RPMI8226 (cell line): ENCODE measurements at places on chromosomes 5 and 9.

DNA sequence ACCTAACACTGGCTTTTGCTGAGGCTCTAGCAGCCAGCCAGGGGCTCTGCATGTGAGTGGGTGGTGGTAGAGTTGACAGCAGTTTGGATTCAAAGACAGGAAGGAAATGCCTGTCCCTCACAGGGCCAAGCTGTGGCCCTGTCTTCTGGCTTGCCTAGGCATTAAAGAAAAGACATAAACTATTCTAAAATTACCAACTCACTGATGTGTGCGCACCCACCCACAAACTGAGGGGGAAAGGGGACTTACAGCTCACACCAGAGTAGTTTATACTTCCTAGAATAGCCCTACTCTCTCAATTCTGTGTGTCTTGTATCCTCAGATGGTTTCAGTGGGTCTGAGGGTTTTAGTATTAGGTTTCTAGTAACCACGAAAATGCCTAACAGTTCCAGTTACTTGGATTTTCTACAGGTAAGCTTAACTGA is 18.3 kb upstream of the IL13 start:
- no peak for DNase-seq

DNA sequence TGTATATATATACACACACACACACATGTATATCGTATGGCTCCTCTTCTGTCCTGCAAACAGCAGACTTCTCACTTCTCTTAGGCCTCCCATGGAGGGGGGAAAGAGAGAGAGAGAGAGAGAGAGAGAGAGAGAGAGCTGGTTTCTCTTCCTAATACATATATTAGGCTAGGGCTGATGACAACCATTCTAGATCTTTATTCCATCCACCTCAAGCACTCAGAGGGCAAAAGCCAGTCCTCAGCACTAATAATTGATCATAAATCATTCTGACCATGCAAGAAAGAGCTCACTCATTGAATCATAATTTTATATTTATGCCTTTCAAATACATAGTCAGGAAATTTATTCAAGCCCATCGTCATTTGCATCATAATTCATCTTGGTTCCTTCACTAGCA is 47.0 kb downstream of the CFAP90 start:
- DNase-seq = no peak

- no peak for DNase-seq
These were observed 1278.2 kb downstream of the CDH12 start for GRCh38 chr5:21574961-21575360.

DNA sequence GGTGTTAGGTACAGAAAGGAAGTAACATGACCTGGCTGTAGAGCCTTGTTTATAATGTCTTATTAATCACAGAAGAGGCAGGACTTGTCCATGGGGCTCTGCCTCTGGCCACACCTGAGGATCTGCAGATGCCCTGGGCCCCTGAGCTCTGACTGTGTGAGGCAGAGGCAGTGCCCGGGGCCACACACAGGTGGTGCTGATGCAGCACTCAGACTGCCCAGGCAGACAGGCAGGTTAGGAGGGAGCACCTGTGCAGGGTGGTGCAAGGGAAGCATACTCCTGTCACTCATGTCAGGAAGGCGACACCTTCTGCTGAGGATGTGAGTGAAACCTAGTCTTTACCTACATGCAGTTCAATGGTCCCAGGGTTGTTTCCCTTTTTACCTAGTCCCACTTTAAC is 88.7 kb downstream of the CFAP90 start:
- DNase-seq = peak; percentile 37

GRCh38 chr5:132807163-132807838 is 5.8 kb upstream of the SOWAHA start:
- peak; percentile 40 for DNase-seq
